ENCODE measurements at places on chromosomes 4 and X.

DNA sequence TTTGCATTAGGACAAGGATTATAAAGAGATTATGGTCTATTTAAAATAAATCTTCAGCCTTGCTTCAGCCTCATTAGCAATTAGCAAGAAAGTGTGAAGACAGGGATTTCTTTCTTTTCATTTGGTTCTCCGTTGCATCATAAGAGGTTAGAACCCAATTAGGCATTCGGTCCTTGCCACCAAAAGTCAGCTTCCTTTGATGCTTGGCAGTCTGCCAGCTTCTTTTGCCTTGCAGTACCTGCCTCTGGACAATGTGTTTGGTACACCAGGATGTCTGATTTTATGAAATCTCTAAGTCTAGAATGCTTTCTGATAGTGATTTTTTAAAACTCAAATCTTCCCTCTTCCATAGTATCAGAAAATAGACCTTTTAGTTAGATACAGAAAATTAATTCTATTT lies 12.4 kb downstream of the SMIM20 start:
- no peak for DNase-seq

GRCh38 chr4:113958766-113959538 lies 20.5 kb downstream of the ARSJ start:
- no peak for DNase-seq

DNA sequence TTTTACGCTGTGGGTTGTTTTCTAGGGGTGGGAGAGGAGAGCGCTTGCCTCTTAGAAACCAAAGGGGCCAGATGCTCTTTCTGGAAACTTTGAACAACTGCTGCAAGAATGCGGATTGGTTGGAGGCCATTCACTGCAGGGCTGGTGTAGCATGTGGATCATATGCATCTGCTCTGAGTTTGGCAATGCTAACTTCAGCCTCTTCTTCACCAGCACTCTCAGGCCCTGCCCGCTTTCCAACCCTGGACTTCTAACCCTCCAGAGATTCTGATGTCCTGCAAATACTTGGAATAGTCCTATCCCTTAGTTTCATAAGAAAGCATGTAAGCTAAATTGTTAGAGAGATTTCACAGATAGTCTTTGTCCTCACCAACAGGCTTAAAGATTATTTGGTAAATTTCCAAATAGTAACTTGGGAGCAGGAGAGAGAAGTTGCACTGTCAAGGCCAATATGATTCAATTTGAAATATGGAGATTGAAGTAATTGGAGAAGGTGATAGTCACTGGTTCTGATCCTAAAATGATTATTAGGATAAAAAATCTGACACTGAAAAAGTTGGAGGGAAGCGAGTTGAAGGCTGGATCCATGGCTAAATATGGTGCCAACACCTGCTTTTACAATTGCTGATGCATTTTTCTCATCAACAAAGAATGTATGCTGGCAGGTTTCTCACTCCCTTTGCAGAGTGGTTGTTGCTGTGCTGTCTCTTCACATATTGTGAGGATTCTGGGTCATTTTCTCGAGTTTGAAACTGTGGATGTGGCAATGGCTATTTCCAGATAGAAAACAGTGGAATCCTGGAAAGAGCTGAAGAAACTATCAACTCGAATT lies 210.4 kb downstream of the PTTG2 start:
- no peak for DNase-seq

GRCh38 chrX:48702032-48702431 lies 5.5 kb downstream of the SUV39H1 start:
- DNase-seq = no peak

GRCh38 chr4:10203851-10204250 lies 87.3 kb upstream of the WDR1 start:
- no peak for DNase-seq

Measured in left kidney (tissue), 8 donors.